Ovary (tissue), 10 donors: ENCODE measurements at places on chromosomes 2 and 18. TPM values are rescaled to one million over a fixed set of nuclear protein-coding genes. Genes with fewer than 3 reads are reported as not detected.
A peak's percentile ranks its signal among the peaks of the same experiment; 100 is the strongest.

DNA sequence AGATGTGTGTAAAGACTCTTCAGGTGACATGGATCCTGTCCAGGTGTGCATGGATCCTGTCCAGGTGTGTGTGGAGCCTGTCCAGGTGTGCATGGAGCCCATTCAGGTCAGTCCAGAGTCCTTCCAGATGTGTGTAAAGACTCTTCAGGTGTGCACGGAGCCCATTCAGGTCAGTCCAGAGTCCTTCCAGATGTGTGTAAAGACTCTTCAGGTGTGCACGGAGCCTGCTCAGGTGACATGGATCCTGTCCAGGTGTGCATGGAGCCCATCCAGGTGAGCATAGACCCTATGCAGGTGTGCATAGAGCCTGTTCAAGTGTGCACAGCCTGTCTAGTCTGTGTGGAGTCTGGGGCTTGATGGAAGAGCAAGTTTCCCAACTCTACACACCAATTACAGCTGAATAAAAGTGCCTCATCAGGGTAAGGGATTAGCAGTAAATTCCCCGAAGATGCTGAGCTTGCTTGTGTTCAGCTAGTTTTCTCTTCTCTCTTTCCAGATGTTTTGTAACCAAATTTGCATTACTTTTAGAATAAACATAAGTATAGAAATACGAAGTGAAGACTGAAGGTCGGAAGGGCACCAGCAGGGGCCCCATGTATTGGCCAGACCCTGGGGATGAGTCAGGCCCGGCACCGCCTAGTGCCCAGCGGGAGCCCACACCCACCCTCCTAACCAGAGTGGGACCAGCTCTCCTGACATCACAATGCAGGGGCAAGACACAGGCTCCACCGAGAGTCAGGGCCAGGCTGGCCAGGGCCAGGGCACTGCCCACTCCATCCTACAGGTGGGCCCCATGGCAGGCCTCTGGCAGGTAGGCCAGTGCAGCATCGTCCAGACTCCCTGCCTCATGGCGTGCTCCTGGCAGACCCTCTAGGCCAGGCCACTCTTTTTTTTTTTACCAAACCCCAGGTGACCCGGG, 38.6 kb upstream of the GPC1 start:
- DNase-seq, result peak; percentile 16

AGAP1 gene
- 15.4 TPM for total RNA-seq

- DNase-seq, result no peak
Measured at GRCh38 chr2:113240915-113241911, 37.5 kb downstream of the PAX8 start.

DNA sequence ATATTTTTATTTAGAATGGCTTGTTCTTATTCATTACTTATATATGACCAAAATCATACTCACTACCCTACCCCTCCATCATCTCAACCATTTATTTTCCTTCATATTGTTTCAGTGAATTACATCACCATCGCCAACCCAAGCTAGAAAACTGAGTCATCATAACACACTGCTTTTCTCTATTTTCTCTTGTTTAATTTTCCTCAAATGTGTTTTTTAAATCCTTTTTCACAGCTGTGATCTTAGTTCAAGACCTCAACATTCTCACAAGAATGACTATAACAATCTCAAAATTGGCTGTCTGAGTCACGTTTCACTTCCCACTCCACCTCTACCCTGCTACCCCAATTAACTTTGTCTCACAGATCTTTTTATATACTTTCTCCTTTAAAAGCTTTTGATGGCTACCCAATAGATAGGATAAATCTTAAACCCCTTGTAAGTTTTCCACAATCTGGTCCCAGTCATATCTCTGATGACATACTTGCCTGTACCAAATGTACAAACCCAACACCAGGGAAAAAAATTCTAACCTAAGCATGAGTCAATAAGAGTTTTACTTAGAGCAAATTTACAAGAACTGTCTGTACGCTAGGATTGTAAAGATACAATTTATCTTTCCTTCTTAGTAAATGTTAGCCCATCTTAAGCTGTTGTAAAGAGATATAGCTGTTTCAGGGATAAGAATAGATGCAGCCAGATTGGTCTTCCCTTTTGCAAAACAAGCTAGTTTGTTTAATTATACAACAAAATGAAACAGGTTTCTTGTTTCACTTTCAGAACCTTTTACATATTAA, 635.1 kb upstream of the SLC39A10 start:
- no peak for DNase-seq

GRCh38 chr2:29916571-29916970, 4.8 kb downstream of the ALK start:
- DNase-seq, result no peak

DNA sequence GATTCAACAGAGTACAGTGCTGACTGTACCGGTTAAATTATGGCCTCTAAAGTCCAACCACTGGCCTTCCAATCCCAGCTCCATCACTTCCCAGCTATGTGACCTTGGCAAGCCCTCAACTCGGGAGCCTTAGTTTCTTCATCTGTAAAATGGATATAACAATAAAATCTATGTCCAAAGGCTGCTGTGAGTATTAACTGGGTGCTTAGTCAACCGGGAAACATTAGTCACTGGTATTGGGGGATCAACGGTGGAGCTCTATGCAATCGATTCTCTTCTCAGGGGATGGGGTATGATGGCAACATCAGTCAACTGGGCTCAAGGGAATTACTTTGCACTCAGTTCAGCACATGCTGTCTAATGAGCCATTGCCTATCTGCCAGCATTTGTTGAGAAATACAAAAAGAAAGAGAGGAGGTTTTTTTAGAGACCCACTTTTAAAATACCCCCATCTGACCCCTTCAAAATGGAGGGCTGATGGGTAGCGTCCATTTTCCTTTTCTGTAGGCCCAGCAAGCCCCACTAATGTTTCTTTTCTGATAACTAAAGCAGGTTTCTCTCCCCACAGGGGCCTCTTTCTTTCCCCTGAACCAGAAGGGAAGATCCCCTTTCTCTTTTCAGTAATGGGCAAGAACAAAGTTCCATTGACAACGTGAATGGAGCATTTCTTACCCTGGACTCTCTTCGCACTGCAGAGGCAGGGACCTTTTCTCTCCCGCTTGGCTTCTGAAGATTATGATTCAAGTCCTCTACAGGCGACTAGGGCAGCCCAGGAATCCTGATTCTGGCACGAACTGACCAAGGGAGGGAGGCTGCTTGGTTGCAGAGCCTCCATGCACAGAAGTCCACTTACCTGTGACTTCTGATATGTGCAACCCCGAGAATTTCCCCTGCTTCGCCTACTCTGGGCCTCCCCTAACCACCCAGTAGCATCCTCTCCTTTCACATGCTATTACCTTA, 8.7 kb upstream of the AGFG1 start:
- no peak for DNase-seq

GRCh38 chr2:8598295-8599165, 83.3 kb upstream of the ID2 start:
- peak; percentile 63 for DNase-seq

GRCh38 chr18:22683196-22683676, 249.9 kb upstream of the RBBP8 start:
- peak; percentile 74 for DNase-seq
